Fibroblast of skin of back (primary cell): ENCODE measurements at places on chromosomes 5 and 9.

- peak; percentile 79 for DNase-seq
Measured at GRCh38 chr9:108671176-108671575, 184.6 kb downstream of the ACTL7B start.

DNA sequence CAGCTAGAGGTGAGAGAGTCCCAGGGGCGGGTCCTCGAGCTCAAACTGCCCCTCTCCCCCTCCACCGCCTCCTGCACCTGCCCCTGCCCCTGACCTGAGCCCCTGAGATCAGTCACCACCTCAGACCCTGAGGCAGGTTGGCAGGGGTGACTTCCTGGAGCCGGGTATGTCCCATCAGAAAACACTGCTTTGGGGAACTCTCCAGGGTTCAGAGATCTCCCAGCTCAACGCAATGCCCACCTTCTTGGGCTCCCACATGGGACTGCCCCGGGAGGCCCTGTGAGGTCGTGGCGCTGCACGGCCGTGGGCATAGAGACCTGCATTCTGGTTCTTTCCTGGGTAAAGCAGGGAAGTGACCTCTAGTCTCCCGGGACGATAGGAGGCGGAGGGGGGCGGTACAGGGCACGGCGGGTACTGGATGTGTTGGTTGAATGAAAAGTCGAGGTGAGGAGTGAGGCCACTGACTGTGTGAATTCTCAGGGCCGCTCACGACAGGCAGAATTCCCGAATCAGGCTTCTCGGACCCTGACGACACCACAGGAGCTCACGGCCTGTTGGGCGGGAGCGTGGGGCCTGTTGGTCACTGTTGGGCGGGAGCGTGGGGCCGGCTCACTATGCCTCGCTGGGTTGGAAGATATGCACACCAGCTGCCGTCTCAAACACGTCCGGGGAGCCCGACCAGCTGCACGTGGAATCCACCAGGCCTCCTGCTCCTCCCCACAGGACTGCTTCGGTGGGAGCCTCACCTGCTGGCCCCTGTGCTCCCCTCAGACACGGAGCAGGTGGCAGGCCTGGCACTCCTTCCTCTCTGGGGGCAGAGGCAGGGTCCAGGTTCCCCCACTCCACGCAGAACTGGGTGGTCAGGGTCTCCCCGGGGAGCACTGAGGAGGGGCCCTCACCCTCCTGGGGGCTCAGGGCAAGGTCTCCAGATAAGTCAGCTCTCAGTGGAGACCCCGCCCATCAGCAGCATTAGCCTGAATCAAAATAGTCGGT lies 178.0 kb upstream of the PPP1R26 start:
- DNase-seq = no peak

DNA sequence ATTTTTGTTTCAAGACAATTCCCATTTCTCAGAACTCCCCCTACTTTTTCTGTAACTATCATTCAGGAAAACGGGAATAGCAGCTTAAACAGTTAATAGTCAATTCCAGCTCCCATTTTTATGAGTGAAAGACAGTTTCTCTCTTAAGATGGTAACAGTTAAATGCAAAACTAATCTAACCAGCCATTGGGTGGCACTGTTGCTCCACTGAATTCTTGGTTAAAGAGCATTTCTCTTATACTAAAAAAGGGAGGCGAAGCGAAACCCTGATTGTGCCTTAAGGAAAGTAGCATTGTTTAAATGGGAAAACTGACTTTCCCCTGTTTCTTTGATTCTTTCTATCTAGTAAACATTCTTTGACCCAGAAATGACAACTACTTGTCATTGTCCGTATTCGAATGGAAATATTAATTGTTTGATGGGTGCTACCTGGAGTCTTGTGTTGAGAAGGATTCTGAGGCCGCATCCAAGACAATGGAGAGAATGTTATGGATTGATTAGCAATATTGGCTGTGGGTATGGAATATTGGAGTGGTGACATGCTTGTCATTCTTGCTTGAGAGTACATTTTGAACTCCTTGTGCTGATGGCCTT lies 507.8 kb downstream of the MAT2B start:
- peak; percentile 75 for DNase-seq

GRCh38 chr5:15463231-15463980 lies 36.6 kb upstream of the FBXL7 start:
- DNase-seq = peak; percentile 14

GRCh38 chr5:57538341-57538955 lies 55.8 kb upstream of the ACTBL2 start:
- peak; percentile 87 for DNase-seq

GRCh38 chr9:20490246-20490834 lies 132.0 kb downstream of the MLLT3 start:
- DNase-seq = no peak

GRCh38 chr5:179620703-179621350 lies 2.6 kb downstream of the HNRNPH1 start:
- peak; percentile 32 for DNase-seq

- peak; percentile 98 for DNase-seq
Measured at GRCh38 chr5:154368041-154368800, 77.6 kb upstream of the SAP30L start.

GRCh38 chr5:1029282-1029944 lies 20.8 kb downstream of the NKD2 start:
- no peak for DNase-seq

DNA sequence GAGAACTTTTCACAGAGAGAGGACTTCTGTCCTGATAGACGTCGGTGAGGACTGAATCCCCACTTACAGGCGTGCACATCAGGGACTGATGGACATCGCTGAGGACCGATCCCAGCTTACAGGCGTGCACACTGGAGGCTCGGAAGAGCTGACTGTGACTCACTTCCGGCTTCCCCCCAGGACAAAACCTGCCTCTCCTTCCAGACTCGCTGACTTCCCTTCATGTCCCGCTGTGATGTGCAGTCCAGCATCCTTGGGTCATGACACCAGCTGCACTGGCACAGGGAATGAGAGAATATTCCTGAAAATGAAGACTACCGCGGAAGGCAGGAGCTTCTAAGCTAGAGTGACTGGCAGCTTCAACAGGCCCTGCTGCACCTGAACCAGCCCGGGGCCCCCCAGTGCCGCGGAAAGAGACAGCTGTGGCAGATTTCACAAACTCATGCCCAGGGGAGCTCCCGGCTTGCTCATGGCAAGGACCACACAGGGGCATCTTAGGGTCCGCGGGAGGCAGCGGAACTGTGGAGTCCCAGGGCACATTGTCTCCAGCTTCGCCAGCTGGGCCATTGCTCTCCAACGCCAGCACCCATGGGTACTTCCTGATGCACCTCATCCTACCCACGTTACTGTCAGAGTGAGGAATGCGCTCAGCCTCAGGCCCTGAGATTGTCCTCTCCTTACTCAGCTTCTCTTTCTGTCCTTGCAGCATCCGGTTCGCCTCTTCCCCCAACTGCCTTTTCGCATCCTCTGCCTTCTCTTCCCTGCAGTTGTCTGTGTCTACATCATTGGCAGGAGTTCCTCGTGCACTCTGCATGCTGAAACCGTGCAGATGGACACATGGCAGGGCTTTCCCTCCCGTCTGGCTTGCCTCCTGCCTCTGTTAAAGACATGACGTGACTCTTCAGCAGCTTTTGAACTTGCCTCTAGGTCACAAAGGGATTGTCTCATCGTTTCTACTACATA lies 29.5 kb downstream of the SURF6 start:
- peak; percentile 26 for DNase-seq

- no peak for DNase-seq
Measured at GRCh38 chr5:116487045-116487444, 87.6 kb downstream of the SEMA6A start.

- DNase-seq = no peak
Measured at GRCh38 chr9:12693141-12693540, at the start of gene TYRP1. Gene TYRP1, plus strand, starts transcription at chr9:12693385. Its CDS starts 612 bp downstream, at chr9:12693997.
